ENCODE measurements at places on chromosomes 1 and 21. TPM values are rescaled to one million over a fixed set of nuclear protein-coding genes. Genes with fewer than 3 reads are reported as not detected.

DNA sequence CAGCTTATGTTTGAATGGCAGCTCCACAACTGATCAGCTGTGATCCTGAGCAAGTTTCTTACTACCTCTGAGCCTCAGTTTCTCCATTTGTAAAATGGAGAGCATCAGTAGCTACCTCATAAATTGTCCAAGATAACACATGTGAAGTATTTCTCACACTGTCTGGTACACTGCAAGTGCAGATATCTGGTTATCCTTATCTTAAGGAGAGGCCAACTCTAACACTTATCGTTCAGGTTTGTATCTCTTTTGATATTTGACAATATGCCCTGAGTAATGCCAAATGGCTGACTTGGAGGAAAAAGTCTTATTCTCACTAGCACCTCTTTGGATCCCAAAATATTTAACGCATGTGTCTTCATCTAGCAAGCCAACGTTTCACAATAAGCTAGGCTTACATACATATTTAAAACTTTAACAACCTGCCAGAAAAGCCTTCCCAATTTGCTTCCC lies 2.7 kb downstream of the CSRP1 start:
- DNase-seq = no peak

- DNase-seq = no peak
These were observed 6.4 kb downstream of the RORC start for GRCh38 chr1:151825204-151825603.

- no peak for DNase-seq
These were observed 61.2 kb downstream of the CCDC30 start for GRCh38 chr1:42524330-42524729.

- no peak for DNase-seq
These were observed 29.1 kb downstream of the LAMC2 start for GRCh38 chr1:183215076-183215720.

DNA sequence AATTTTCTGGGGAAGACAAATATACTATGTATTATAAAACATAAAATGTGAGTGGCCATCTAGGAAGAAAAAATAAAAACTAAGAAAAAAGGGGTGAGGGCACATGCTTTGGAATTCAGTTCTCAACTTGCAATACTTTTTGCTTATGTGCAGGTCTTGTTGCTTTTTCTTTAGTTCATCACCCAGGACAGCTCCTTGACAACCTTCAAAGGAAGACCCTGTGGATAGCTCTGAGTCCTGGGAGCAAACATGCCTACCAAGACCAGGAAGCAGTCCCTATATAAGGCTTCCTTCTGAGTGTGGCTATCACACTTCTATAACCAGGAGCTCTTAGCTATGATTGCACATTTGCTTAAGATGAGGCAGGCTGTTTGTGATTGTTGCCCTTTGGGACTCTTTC lies 78.0 kb downstream of the WDR64 start:
- DNase-seq = no peak

- no peak for DNase-seq
These were observed 46.8 kb downstream of the MACO1 start for GRCh38 chr1:25477448-25478034.

GRCh38 chr1:170661646-170662411 lies 2.1 kb upstream of the PRRX1 start:
- no peak for DNase-seq

DNA sequence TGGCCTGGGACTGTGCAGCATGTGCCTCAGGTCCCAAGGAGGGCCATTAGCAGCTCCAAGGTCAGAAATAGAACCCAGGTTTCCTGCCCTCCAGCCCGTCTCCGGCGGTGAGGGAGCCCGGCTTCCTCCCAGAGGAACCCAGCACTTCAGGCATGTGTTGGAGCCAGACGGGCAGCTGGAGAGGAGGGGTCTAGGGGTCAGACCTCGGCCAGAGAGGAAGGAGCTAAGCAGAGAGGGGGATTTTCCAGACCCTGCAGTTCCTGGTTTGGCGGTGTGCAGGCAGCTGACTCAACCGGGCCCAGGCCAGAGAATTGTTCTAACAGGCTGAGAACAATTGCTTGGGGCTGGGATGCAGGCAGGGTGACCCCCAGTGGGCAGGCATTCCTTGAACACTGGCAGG lies 37.1 kb downstream of the HSPG2 start:
- DNase-seq = peak; percentile 44

GRCh38 chr1:231013391-231014015 lies 26.6 kb downstream of the FAM89A start:
- DNase-seq = no peak

DNA sequence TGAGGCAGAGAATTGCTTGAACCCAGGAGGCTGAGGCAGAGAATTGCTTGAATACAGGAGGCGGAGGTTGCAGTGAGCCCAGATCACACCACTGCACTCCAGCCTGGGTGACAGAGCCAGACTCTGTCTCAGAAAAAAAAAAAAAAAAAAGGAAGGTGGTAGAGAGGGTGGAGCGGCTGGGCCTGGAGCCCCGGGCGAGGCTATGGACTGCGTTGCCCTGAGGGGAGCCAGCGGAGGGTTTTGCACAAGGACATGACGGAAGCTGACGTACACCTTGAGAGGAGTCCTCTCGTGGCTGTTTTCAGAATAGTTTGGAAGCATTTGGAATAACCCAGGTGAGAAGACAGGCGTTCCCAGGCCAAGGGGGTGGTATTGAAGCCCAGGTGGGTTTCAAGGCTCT lies 6.9 kb upstream of the FBLIM1 start:
- DNase-seq = no peak

- DNase-seq = peak; percentile 35
These were observed 671 bp downstream of the HNRNPU start for GRCh38 chr1:244863491-244864252.

DNA sequence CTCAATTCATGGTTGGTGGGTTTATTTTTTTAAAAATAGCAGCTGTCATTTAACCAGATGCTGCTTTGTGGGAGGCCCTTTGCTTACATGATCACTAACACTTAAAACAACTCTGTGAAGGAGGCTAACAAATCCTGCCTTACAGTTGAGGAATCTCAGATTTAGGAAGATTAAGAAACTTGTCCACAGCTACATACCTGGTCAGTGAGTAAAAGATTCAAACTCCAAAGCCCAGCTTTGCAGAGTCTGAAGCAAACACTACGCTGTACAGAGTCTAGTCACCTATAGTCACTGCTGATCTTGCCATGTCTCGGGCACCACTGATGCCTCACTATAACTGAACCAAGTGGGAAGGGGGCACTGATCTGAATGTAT lies 535.4 kb downstream of the SMYD3 start:
- no peak for DNase-seq

DNA sequence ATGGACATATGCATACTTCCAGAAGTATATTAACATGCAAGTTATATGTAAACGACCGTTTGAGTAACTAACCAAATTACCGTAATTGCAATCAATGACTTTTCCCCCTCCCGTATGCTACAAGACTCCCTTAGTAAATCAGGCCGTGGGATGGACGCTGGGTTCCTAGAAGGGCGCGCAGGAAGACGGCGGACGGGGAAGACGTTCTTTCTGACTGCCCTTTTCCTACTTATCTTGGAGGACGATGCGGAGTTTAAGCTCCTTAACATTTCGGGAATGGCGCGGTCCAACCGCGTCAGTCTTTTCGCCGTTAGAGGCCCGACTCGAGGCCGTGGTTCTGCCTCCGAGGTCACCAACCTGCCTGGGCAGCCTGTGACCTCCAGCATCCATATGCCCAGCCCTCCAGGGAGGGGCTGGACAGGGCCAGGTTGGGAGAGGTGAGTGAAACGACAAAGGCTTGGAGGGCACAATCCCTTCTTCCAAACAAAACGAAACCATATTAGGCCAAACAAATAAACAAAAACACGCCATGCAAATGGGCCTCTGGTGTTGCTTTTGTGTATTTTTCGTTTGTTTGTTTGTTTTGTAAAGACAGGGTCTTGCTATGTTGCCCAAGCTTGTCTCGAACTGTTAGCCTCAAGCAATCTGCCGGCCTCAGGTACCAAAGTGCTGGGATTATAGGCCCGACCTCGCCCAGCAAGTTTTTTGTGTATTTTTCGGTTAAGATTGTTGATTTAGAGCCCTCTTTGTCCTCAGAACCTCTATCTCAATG lies 873 bp upstream of the PI4KB start:
- DNase-seq = no peak

DNA sequence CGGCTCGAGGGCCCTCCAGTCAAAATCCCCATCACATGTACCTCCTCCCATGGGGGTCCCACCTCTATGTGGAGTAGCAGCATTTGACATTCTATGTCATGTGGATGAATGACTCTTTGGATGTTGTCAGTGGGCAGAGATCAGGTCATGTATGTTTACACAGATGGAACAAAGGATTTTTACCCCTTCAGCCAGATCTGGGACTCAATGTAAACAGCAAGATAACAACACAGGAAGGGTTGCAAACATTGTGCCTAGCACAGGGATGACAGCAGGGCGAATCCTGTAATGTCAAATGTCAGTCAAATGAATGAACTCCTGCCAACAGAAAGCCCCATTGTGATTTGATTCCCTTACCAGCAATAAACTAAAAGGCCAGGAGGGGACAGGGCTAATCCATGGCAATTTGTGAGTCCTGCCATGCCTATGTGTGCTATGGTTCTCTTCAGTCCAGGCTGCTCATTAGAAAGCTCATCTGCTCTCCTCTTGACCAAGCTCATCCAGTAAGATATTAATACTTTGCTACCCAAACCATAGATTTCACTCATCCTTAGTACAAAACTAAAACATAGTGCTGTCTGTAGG lies 60.3 kb downstream of the PGBD5 start:
- no peak for DNase-seq

DNA sequence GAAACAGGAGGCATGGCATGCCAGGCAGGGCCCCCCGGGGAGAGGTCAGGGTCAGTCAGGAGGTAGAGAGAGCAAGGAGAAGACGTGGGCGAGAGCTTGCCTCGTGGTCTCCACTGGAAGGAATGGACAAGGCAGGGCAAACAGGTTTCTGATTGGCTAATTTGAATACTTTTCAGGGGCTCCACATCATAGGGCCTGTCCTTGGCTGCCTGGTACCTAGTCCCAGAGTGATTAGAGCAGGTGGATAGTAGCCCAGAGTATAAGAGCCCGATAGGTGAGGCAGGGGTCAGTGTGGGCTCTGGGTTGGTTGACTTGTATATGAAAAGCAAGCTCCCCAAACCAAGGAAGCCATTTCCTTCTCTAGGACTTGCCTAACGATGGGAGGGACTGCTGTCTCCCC lies 178.6 kb downstream of the ZP4 start:
- no peak for DNase-seq

- DNase-seq = no peak
These were observed 36.8 kb downstream of the CDC7 start for GRCh38 chr1:91537281-91537986.

DNA sequence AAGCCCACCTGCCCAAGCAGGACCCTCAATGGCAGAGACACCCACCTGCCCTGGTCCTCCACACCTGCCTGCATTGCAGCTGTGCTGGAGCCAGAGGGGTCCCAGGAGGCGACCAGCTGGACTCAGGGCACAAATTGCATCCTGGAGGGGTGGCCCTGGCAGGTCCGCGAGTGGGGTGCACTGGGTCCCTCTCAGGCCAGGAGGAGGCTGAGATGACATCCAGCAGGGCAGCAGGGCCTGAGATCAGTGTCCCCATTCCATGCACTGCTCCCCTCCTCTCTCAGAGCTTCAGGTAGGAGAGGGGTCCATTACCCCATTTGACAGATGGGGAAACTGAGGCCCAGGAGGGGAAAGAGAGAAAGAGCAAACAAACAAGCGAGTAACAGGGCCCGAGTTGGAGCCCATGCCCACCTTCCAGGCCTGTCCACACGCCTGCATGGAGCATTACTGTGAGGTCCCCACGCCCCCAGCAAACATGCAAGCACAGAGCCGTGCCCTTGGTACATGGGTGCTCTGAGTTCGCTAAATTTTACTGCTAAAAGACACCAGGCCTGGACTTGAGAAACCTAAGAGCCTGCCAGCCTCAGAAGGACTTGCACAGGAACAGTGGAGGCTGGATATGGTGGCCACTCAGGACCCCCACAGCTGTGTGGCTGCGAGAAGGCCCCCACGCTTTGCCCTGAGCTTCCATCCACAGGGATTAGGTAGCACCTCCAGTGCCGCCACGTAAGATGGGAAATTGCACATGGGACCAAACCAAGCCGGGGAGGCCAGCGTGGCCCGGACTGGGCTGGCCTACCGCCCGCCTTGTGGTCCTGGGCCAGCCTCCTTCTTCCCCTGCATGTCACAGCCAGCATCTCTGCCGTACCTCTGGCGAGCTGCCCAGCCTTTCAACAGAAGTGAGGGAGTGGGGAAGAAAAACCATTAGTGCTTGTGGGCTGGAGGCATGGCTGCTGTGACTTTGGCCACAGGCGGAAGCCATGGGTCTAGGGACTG lies 7.4 kb downstream of the WNT3A start:
- DNase-seq = peak; percentile 17

- DNase-seq = no peak
These were observed 13.7 kb downstream of the TFF3 start for GRCh38 chr21:42301371-42302075.

- no peak for DNase-seq
These were observed 66.1 kb upstream of the ADAM30 start for GRCh38 chr1:119962296-119962968.

- no peak for DNase-seq
These were observed 4.6 kb downstream of the LRRC8C start for GRCh38 chr1:89637496-89637895.

GRCh38 chr21:28867401-28867800 lies 125.3 kb downstream of the LTN1 start:
- DNase-seq = no peak

GRCh38 chr1:57003398-57004139 lies 37.8 kb upstream of the C8B start:
- no peak for DNase-seq

DNA sequence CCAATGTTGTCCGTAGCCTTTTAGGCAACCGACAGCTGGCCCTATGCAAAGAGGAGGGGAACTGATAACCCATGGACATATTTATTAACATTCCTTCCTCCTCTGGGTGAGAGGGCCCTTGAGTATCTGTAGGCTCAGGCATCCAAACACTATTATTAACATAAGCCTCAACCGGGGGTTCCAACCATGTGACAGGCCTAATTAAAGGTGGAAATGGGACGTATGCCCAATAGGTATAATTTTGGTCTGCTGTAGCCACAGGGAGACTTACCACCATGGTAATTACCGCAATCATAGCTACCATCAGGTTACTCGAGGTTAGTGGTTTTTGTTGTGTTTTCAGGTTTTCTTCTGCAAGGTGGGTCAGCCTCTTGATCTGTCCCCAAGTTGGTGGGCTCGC lies 5.3 kb downstream of the DAP3 start:
- DNase-seq = no peak

- no peak for DNase-seq
These were observed 68.9 kb downstream of the ST3GAL3 start for GRCh38 chr1:43776043-43776761.

GRCh38 chr1:5667513-5668325 lies 324.5 kb downstream of the NPHP4 start:
- DNase-seq = no peak

GRCh38 chr1:117886101-117886795 lies 43.2 kb downstream of the GDAP2 start:
- no peak for DNase-seq

Gene NBPF10
- total RNA-seq = 0.69 TPM

Gene NUP210L
- 0.30 TPM for total RNA-seq

Gene GPR89A
- total RNA-seq = 9.7 TPM

Gene KCNJ15
- total RNA-seq = 0.30 TPM

Gene CCDC185
- total RNA-seq = not detected

Gene PTPN7
- 0.44 TPM for total RNA-seq

Gene MCOLN3
- 0.44 TPM for total RNA-seq

Gene MRAP
- total RNA-seq = not detected

Gene OR2G6
- not detected for total RNA-seq

Gene RNF223
- not detected for total RNA-seq

Gene FYB2
- 5.7 TPM for total RNA-seq

Gene HTR6
- total RNA-seq = not detected

Gene TNFSF18
- not detected for total RNA-seq

Gene SEC16B
- 1.9 TPM for total RNA-seq

Gene PTAFR
- 1.5 TPM for total RNA-seq

Gene FMO3
- 1.3 TPM for total RNA-seq

Gene NR1I3
- total RNA-seq = not detected

Gene PDZK1IP1
- total RNA-seq = not detected
